Fibroblast of skin of abdomen (primary cell): ENCODE measurements at places on chromosomes 4 and X.
A peak's percentile ranks its signal among the peaks of the same experiment; 100 is the strongest.

DNA sequence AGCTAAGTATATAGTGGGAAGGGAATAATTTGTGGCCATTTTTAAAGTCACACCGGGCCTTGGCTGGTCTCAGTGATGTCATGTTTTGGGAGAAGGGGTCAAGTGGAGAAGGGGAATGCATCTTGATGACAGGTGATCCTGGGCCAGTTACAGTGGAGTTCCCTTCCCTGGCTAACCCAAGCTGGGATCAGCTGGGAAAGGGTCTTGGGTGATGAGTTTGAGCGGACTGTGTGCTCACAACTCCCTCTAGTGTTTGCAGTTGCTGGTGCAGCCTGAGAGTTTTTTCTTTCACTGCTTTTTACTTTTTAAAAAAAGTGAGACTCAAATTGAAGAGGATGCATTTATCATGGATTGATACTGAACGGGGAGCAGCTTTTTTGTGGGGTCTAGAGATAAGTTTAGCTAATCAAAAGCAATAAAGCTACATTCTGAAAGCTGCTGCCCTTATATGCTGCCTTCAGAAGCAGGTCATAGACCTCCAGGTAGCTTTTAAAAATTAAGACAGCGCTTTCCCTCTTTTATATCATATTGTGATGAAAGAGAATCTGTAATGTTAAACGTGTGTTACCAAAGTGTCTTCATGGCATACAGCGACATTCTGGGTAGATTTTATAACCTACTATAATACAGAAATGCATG is 164.7 kb downstream of the DCLK2 start:
- peak; percentile 51 for DNase-seq

GRCh38 chr4:2060611-2061185 is 1.6 kb downstream of the NAT8L start:
- DNase-seq, result no peak

DNA sequence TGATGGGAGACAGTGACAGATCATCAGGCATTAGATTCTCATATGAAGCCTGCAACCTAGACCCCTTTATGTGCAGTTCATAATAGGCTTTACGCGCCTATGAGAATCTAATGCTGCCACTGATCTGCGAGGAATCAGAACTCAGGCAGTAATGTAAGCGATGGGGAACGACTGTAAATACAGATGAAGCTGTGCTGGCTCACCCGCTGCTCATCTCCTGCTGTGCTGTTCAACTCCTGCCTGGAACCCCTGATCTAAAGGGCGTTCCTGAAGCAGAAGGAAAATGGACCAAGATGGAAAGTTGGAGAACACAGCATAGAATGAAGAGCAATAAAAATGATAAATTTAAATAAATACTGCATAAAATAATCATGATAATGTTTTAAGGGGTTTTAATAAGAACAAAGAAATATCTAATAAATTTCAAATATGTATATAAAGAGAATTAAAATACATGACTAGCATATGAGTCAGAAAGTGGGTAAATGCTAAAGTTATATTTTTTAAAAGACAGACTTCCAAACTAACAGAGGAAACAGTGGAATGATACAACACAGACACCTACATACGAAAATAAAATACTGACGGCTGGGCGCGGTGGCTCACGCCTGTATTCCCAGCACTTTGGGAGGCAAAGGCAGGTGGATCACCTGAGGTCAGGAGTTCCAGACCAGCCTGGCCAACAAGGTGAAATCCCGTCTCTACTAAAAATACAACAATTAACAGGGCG is 59.2 kb downstream of the RBM47 start:
- DNase-seq, result no peak

- DNase-seq, result peak; percentile 60
Measured at GRCh38 chrX:51899741-51900140, 6.3 kb downstream of the MAGED1 start.

DNA sequence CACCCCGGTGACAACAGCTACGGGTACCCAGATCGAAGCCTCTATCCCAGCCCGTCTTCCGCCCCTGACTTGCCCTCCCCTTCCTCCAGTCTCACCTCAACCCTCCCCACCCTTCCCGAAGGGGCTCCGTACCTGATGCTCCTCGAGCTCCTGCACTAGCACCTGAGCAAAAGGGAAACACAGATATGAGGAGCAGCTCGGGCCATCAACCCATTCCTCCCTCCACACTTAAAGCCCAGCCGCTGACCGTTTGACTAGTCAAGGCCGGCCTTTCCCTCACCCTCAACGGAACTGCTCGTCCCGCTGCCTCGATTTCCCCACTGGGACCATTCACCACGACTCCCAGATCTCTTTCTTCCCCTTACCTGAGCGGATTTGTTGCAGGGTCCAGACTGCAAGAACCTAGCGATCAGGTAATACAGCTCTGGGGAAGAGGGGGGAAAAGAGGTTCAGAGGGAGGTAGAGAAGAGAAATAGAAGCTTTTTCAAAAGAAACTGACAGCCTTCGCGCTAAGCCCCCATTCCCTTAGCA is 731 bp downstream of the BRWD3 start:
- peak; percentile 0 for DNase-seq

DNA sequence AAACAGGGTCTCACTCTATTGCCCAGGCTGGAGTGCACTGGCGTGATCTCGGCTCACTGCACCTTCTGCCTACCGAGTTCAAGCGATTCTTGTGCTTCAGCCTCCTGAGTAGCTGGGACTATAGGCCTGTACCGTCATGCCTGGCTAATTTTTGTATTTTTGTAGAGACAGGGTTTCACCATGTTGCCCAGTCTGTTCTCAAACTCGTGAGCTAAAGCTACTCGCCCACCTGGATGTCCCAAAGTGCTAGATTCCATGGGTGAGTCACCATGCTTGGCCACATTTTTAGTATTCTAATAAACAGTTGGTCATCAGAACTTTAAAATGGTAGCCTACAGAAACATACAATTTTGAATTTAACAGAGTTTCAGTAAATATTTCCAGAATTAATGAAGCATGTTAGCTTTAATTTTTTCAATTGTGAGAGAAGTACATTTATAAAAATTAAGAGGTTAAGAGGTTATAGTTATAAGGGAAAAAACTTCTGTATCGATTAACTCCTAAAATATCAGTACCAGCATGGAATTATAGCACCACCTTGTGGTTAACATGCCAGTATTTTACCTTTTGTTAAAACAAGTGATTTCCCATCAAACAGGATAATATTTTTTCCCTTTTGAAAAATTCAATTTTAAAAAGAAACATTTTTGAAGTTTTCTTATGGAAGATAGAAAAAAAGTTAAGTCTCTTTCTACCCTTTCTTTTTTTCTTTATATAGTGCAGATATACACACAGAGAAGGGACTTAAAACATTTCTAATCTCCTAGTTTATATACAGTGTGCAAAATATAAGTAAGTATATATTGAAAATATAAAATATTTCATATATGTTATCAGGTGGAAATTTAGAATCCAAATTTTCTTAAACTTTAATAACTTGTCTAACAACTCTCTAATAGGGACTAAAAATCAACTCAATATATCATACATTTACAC is 35.4 kb downstream of the CEP44 start:
- peak; percentile 34 for DNase-seq

GRCh38 chr4:24067367-24068193 is 177.7 kb upstream of the PPARGC1A start:
- peak; percentile 65 for DNase-seq

DNA sequence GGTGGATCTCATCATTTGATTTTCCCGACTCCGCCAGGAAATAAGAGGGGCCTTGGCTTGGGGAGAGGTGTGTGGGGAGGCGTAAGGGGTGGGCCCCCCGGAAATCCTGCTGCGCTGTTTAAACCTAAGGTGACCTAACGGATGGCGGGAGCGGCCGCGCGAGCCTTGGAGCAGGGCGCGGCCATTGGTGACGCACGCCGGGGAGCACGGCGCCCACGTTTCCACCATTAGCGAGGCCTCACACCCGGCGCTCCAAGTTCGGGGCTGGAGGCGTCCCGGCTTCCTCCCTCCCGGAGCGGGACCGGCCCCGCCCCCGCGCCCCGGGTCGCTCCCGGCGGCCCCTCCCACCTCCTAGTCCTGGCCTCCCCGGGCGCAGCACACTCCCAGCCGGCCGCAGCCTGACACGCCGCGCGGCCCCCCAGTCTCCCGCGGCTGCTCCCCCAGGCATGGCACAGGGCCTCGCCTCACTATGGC is at the start of gene SMS:
Gene SMS, plus strand, starts transcription at position 354 of the 474 bp plus-strand sequence. Its CDS starts 116 bp downstream, at position 470.
- peak; percentile 78 for DNase-seq

- DNase-seq, result no peak
Measured at GRCh38 chr4:123106747-123107146, 184.3 kb upstream of the NUDT6 start.

DNA sequence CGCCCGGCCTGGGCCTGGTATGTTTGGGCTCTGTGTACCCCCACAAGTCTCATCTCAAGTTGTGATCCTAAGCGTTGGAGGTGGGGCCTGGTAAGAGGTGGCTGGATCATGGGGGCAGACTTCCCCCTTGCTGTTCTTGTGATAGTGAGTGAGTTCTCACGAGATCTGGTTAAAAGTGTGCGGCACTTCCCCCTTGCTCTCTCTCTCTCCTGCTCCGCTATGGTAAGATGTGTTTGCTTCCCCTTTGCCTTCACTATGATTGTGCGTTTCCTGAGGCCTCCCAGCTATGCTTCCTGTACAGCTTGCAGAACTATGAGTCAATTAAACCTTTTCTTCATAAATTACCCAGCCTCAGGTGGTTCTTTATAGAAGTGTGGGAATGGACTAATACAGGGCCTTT is 53.0 kb downstream of the CHST7 start:
- DNase-seq, result no peak

- no peak for DNase-seq
Measured at GRCh38 chrX:28920153-28920943, 333.1 kb downstream of the IL1RAPL1 start.

DNA sequence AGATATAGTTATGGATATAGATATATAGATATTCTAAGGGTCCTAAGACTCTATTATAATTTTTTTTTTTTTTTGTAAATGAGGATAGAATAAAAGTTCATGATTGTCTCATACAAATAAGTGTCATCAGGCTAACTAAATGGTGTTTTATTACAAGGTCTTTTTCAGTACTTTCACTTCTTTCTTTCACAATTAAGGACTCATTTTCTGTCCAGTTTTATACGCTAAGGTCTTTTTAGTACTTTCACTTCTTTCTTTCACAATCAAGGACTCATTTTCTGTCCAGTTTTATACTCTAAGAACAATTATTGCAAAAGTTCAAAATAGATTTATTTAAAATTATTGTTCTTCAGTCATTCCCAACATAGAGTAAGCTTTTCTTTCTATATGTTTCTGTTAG is 32.7 kb downstream of the RUFY3 start:
- DNase-seq, result no peak

- no peak for DNase-seq
Measured at GRCh38 chrX:120857240-120857639, 18.4 kb downstream of the CT47B1 start.

DNA sequence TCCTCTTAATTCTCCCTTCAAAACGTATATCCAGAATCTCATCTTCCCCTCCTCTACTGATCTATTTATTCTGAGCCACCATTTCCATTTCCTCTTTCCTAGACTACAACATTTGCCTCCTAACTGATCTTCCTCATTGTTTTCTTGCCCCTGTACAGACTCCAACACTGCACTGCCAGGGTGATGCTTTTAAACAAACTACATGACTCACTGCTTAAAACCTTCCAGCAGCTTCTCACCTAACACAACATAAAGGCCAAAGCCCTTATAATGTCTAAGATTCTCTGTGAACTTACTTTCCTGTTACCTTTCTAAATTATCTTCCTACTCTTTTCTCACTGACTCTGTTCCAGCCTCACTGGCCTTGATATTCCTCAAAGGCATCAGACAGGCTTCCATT is 161.0 kb upstream of the HS3ST1 start:
- no peak for DNase-seq

DNA sequence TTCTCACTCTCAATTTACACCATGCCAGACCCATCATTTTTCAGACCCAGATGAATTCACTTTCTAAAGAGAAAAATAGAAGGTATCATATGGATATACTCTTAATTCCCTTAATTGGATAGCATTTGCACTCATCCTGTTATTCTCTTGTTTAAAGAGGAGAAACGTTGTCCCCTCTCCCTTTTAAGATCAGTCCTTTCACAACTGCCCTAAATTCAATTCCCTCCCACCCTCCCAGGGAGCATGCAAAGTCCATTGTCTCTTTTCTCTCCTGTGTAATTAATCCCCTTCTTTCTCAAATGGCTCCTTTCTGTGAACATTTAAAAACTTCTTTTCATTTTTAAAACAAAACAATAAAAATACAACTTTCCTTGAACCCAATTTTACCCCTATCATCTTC is 124.7 kb upstream of the TLL1 start:
- DNase-seq, result no peak

GRCh38 chr4:180617196-180617595 is 1626.0 kb upstream of the TENM3 start:
- DNase-seq, result peak; percentile 5

GRCh38 chr4:94545296-94545695 is 93.6 kb downstream of the PDLIM5 start:
- peak; percentile 68 for DNase-seq

DNA sequence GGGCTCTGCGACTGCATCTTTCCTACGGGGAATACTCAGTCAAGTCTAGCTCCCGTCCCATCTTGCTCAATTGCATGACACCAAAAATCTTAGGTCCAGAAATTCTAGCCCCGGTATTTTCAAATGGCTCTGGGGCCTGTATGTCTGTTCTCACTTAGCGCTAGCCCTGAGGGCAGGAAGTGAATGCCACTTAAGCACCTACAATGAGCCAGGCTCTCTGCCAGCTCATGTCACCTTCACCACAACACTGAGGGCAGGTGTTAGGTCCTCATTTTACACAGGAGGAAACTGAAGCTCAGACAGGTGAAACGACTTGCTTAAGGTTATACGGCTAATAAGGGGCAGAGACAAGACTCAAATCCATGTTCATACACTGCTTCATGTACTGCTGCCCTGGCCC is 282.8 kb downstream of the PPP1R2C start:
- DNase-seq, result no peak

GRCh38 chr4:7322166-7322991 is 112.4 kb downstream of the PSAPL1 start:
- no peak for DNase-seq

- DNase-seq, result peak; percentile 28
Measured at GRCh38 chr4:155777971-155778735, 19.3 kb downstream of the GUCY1B1 start.

DNA sequence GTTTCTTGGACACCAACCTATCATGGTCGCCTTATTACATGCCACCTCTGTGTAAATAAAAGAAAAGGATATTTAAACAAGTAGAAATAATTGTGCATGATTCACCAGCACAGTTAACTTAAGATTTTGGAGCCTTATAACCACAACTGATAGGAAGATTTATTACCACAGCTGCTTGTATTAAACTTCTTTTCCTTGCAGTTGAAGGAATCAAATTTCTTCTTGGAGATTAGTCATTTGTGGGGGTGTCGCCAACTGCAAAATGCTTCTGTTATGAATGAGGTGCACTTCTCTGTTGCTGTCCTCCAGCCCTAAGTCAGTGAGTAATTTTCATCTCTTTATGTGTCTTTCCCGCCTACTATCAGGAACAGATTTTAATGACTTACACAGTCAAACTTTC is 73.3 kb downstream of the OR13H1 start:
- DNase-seq, result peak; percentile 78

- DNase-seq, result peak; percentile 51
Measured at GRCh38 chr4:140755774-140756318, 339 bp downstream of the TBC1D9 start.
